ENCODE measurements at places on chromosomes 7 and 10.

DNA sequence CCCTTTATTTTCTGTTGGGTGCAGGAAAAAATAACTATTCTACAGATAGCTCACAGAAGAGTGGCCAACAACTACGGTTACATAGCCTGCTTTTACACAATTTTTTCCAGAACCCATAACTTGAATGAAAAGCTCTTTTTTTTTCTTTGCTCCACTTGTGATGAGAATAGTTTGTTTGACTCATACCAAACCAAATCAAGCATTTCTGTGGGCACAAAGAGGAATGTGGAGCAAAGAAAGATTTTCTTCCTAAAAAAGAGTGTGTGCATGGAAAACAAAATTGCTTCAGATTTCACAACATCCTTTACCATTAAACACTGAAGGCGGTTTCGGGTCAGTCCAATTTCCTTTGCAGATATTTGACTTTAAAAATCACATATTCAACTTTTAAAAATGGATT lies 54.8 kb upstream of the RAB11FIP2 start:
- DNase-seq: no peak

DNA sequence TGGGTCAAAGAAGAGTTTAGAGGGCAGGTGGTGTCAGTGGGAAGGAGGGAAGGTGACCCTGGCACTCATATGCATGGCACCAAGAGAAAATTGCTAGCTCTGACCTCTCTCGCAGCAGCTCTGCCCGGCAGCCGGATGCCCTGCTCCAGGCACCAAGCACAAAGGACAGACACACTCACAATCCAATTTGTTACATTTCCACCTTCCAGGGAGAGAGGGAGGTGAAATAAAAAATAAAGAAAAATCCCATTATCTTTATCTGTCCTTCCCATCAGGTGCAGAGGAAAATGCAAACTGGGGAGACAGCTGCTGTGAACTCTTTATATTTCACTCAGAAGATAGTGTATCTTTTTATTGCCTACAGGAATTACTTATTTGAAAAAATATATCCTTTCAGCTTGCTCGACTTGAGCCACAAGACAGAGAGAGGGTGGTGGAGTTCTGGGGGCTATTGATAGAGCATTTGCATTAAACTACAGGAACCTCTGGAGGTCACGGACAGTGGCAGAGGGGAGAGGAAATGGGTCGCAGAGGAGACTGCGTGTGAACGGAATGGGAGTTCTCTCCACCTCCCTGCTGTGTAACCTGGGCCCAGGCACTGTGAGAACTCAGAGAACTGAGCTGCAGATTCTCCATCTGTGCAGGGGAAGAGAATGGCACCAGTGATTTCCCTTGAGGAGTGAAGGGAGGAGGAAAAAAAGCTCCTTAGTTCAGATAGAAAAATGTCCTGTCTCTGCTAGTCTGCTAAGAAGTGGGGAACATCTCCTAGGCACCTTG lies 421.4 kb downstream of the PLXNA4 start:
- DNase-seq: no peak

- DNase-seq: peak; percentile 26
These were observed 57.2 kb upstream of the STRIP2 start for GRCh38 chr7:129376778-129377700.

- DNase-seq: no peak
These were observed 134.7 kb downstream of the DGKB start for GRCh38 chr7:14767716-14768425.

DNA sequence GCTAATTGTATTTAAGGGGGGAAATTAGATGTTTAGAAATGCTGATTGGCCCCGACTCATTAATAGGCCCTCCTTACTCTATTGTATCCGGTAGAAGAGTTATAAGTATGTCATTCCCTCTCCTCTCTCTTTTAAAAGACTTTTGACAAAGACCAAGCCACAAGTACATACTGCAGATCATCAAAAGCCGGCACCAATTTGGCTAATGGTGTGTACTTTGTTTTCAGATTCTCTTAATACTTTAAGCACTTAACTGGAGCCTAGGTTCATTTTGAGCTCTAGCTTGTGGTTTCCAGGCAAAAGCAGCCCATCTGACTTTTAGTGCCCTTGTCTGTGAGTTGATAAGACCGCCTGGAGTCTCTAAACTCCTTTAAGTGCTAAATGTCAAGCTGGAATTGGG lies 210.0 kb upstream of the LYZL1 start:
- DNase-seq: no peak

GRCh38 chr7:151449990-151450389 lies 10.0 kb upstream of the CRYGN start:
- no peak for DNase-seq

- DNase-seq: no peak
These were observed 485.8 kb downstream of the PLXDC2 start for GRCh38 chr10:20302033-20302432.

DNA sequence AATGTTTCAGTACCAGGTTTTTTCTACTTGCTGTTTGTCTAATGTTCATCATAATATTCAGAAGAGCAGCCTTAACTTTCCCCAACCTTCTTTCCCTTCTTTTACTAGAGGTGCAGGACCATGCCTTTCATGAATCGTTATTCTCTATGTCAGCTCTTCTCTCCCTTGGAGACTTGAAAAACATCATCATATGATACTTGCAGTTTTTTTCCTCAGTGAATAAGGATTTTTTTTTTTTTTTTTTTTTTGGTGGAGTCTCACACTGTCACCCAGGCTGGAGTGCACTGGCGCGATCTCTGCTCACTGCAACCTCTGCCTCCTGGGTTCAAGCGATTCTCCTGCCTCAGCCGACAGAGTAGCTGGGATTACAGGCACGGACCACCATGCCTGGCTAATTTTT lies 30.1 kb downstream of the SMNDC1 start:
- DNase-seq: no peak

GRCh38 chr10:124962421-124962820 lies 20.5 kb downstream of the ZRANB1 start:
- DNase-seq: no peak

DNA sequence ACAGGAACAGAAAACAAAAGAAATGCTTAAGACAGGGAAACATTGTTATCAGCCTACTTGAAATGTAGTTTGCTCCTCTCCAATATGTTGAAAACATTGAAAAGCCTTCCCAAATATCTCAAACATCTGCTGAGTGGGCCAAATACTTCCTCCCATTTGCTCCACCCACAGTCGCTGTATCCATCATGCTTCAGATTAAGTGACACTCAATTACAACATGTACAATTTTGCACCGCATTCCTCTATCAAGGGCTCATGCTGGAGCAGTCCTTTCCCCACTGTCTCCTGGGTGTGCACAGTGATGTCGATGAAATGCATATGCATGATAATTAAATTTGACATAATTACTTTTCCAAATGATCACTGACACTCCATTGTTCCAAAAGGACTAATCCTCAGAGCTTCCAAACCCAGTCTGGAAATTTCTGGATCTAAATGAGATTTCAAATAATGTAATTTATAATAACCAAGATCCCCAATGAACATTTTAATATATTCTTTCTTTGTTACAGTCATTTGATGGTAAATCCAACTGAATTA lies 604.6 kb downstream of the GRID1 start:
- no peak for DNase-seq

- DNase-seq: no peak
These were observed 993.1 kb downstream of the KCNMA1 start for GRCh38 chr10:76644476-76644875.

GRCh38 chr7:132117181-132117580 lies 459.1 kb downstream of the PLXNA4 start:
- DNase-seq: no peak

GRCh38 chr10:70176441-70176840 lies 6.1 kb upstream of the SAR1A start:
- no peak for DNase-seq

- DNase-seq: no peak
These were observed 5.2 kb upstream of the HTR7 start for GRCh38 chr10:90862908-90863514.

GRCh38 chr10:114103284-114103683 lies 59.6 kb downstream of the ADRB1 start:
- peak; percentile 70 for DNase-seq

- DNase-seq: peak; percentile 17
These were observed 83.5 kb downstream of the GNAT3 start for GRCh38 chr7:80428161-80429054.

- peak; percentile 52 for DNase-seq
These were observed 23.0 kb downstream of the AMZ1 start for GRCh38 chr7:2710901-2711551.

DNA sequence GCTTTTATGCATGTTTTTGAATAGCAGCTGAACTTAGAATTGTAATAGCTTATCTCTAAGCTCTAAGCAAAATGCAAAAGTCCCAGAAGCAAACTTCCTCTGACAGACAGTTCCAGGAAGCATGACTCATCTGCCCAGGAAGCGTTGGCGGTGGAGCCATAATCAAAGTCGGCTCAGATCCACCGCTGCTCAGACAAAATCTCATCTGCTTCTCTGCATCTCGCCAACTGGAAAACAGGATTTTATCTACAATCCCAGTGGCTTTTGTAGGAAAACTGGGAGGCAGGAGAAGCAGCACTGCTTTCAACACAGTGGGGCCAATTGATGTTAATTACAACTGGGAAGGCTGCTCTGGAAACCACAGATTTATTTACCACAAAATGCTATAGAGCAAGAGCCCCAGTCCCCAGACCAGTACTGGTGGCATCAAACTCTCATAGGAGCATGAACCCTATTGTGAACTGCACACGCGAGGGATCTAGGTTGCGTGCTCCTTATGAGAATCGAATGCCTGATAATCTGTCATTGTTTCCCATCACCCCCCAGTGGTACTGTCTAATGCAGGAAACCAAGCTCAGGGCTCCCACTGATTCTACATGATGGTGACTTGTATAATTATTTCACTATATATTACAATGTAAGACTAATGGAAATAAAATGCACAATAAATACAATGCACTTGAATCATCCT lies 99.9 kb downstream of the CUBN start:
- DNase-seq: no peak

DNA sequence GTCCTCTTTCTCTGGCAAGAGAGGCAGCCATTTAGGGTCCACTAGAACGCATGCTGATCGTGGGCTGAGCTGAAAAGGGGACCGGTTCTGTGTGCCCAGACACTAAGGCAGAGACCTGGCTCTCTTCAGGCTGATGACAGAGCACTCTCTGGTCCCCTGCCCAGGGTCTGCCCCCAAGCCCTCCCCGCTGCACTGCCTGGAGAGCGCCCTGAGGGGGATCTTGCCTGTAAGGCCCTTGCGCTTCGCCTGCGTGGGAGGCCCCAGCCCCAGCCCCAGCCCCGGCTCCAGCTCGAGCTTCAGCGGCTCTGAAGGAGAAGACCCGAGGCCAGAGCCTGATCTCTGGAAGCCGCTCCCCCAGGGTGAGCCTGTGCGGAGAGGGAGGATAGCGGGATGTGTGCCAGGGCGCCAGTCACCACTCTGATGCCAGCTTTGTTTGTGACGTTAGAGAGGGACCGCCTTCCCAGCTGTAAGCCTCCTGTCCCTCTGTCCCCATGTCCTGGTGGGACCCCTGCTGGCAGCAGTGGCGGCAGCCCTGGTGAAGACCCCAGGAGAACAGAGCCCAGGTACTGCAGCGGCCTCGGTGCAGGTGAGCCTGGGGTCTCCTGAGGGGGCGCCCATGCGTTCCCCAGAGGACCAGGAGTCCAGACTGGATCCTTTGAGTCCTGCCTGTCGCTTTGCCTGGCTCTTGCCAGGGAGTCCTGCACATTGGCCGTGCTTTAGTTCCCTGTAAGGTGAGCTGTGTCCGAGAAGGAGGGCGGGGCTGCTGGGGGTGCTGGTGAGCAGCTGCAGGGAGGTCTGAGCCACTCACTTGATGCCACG lies 43.2 kb downstream of the ZNF467 start:
- no peak for DNase-seq

GRCh38 chr7:29142021-29142727 lies 4.2 kb downstream of the CPVL start:
- DNase-seq: no peak

- DNase-seq: no peak
These were observed 45.5 kb upstream of the DDC start for GRCh38 chr7:50610521-50611277.

- no peak for DNase-seq
These were observed 15.2 kb upstream of the C10orf67 start for GRCh38 chr10:23359692-23360380.

DNA sequence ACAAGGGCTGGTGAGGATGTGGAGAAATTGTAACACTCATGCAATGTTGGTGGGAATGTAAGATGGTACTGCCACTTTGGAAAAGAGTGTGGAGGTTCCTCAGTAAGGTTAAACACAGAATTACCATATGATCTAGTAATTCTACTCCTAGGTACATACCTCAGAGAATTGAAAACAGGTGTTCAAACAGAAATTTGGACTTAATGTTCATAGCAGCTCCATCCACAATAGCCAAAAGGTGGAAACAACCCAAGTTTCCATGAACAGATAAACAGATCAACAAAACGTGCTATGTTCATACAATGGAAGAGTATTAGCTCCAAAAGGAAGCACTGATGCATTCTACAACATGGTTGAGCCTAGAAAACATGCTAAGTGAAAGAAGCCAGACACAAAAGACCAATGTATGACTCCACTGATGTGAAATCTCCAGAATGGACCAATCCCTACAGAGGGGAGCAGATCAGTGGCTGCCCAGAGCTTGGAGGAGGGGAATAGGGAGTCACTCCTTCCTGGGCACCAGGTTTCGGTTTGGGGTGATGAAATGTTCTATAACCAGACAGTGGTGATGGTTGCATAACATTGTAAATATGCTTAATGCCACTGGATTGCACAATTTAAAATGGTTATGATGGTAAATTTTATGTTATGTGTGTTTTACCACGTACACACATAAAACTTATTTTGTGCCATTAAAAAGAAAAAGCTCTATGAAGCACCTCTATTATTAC lies 5.7 kb upstream of the WDR86 start:
- DNase-seq: no peak

GRCh38 chr10:21888959-21889358 lies 114.6 kb downstream of the DNAJC1 start:
- DNase-seq: peak; percentile 22

DNA sequence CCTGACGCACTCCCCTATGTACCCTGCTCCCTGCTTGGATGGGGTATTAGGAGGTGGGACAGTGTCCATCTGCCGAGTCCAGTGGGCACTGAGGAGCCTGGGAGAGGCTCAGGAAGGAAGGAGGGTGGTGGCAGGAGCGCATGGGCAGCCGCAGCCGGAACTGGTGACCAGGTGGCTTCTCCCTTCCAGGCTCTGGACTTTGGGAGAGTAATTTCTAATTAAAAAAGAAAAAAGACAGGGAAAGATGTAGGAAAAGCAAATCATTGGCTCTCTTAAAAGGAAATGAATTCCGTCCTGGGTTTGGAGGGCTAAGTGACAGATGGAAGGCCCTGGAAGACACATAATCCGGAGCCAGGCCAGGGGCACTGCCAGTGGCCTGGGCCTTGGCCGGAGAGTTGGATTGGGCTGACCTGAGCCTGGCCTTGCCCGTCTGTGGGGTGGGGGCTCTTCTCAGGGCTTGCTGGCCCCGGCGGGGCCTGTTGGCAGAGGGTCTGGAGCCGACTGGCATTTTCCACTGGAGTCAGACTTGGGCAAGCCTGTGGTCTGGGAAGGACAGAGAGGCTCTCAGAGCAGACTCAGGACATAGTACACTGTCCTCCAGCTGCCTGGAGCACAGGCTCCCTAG lies 63.0 kb downstream of the NEURL1 start:
- DNase-seq: no peak

GRCh38 chr10:81957976-81958375 lies 83.0 kb downstream of the NRG3 start:
- DNase-seq: no peak

All from GM10248 (cell line).